ENCODE measurements at places on chromosomes 4 and X.

GRCh38 chr4:156654410-156654809, 317.2 kb downstream of the PDGFC start:
- no peak for DNase-seq

DNA sequence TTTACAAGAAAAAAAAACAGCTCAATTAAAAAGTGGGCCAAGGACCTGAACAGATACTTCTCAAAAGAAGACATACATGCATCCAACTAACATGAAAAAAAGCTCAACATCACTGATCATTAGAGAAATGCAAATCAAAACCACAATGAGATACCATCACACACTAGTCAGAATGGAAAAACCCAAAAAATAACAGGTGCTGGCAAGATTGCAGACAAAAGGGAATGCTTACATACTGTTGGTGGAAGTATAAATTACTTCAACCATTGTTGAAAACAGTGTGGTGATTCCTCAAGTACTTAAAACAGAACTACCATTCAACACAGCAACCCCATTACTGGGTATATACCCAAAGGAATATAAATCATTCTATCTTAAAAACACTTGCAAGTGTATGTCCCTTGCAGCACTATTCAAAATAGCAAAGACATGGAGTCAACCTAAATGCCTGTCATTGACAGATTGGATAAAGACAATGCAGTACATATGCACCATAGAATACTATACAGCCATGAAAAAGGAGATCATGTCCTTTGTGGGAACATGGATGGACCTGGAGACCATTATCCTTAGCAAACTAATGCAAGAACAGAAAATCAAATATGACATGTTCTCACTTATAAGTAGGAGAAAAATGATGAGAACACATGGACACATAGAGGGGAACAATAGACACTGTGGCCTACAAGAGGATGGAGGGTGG, 97.6 kb downstream of the RAB28 start:
- DNase-seq, result no peak

- DNase-seq, result no peak
Observed at GRCh38 chrX:136635235-136635634, 12.7 kb upstream of the CD40LG start.

DNA sequence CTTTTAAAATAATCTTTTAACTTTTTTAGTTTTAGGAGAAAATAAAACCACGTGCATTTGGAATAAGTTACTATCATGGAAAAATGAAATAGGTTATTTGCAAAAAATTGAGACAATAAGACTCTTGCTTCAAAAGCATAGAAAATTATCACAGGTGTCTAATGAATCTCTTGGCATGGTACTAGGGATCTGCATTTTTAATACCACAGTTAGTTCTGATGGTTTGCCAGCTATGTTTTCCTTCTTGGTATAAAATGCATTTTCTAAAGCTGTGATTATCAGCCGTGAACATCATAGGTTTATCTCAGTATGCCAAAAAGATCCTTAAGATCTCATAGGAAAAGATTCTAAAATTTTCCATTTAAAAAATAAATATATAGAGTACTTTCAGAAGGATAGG, 83.9 kb downstream of the RASL11B start:
- no peak for DNase-seq

GRCh38 chr4:52876069-52876468, 14.0 kb downstream of the RASL11B start:
- DNase-seq, result no peak

DNA sequence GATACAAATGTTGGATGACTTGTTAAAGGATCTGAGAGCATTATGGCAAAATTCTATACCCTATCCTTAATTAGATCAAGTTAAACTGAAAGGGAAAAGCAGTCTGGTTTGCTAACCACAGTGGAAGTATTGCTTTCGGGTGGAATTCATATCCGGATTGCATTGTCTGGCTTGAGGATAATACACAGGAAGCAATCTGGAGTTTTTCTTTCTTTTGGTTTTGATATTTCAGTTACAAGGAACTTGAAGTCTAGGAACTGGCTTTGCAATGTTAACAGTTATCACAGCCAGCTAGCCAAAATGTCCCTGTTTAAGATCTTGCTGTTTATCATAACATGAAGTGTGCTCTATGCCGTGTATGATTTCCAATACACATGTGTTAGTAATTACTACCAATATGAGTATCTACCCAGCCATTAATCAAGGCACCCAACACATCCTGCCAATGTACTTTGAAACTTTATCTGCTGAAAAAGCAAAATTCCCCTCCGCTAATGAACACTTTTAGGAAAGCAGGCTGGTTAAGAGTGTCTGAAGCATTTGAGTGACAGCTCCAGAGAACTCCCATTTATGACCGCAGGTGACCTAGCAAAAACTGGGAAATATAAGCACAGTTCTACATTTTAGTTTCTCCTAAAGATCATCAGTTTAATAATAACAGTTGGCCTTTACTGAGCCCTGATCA, 146.4 kb downstream of the PALLD start:
- DNase-seq, result no peak

DNA sequence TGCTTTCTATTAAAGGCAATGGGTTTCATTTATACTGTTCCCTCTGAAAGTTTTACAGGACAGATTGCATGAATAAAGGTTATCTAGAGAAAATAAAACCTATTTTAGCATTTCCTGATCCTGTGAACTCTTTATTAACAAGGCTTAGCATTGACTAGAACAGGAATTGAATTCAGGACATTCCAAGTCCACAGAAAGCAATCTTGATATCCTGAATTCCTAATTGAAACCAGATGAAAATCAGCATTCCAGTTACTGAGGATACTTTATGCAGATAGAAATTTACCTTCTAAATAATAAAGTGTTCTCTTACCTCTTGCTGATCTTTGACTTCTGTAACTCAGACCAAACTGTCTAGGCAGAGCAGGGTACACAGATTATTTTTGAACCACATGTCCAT, 151.4 kb downstream of the ZNF518B start:
- no peak for DNase-seq

GRCh38 chrX:118756101-118756500, 28.7 kb downstream of the IL13RA1 start:
- no peak for DNase-seq

DNA sequence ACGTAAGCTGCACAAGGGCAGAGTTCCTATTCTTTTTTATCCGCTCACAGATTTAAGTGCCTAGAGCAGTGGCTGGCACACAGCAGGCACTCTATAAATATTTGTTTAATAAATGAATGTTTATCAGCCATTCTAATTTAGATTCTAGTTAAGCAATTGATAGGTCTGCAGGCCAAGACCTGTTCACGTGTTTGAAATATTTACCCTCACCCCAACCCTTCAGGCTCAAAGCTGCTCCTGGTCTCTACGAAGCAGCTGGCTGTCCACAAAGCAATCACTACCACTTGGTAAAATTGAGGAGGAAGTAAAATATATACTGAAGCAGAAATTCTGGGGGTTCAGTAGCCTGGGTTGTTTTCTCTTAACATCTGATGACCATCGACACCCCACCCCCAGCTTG, 158.1 kb downstream of the MGST2 start:
- DNase-seq, result no peak

DNA sequence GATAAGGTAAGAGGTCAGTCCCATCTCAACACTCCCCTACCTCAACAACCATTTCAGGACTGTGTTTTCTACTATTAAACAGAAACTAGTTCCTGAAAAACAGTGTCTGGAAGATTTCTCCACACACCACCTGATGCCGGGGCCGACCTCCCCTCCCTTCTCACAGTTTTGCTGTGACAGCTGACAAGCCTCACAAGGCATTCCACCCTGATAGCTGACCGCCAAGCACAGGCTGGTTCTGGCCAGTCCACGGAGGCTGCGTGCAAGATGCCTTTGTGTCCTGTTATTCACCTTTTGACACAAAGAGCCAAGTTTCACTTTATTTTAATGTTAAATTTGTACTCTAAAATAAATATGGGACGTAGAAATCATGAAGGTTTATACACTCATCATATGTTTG, 758.6 kb downstream of the PDHA2 start:
- no peak for DNase-seq

- no peak for DNase-seq
Observed at GRCh38 chr4:117267317-117267716, 181.9 kb upstream of the TRAM1L1 start.

GRCh38 chr4:184896868-184897715, 71.3 kb upstream of the ACSL1 start:
- DNase-seq, result no peak

DNA sequence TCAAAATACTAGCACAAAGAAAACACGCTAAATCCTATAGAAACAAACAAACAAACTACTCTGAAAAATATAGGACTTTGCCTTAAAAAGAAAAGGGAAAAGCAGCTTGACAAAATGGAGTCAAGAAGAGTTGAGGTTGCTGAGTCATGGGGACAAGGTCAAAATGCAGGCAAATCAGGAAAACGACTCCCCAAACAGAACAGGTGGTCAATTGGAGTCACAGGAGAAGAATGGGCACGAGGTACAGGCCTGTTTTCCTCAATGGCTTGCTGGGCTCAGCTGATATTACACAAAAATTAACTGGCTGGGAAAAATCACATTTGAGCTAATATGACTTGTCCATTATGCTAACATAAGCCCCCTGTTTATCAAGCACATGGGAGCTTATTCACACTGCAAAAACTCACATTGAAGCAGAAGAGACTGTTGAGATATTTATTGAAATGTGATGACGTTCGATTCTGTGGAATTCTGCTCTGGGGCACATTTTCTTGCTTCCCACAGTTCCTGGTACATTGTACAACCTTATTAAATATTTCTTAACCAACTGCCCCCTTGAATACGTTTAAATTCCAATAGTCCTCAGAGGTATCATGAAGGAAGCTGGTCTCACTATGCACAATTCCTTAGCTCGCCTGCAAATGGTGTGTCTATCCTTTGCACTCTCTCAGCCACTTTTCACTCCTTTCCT, 1622.1 kb downstream of the STIM2 start:
- DNase-seq, result no peak

DNA sequence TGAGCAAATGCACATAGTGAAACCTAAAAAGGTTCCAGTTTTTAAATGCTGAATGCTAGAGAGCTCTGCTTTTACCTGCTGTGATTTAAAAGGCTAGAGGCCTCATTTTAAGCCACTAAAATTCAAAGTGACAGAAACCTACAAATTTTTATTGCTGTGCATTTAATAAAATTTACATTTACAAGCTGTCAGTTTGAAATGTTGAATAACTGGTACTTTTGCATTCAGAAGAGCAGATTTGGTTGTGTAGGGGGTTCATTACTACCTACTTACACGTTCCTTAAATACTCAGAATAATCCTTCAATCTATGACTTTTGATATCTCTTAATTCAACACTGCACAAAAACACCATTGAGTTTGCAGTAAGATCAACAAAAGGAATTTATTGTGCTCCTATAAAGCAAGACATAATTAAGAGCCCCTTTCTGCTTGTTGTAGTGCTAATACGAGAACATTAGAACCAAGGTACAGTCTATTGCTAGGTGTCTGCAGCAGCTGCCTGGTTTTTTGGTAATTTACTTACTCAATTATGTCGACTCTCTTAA, 27.9 kb downstream of the NKX3-2 start:
- DNase-seq, result no peak

DNA sequence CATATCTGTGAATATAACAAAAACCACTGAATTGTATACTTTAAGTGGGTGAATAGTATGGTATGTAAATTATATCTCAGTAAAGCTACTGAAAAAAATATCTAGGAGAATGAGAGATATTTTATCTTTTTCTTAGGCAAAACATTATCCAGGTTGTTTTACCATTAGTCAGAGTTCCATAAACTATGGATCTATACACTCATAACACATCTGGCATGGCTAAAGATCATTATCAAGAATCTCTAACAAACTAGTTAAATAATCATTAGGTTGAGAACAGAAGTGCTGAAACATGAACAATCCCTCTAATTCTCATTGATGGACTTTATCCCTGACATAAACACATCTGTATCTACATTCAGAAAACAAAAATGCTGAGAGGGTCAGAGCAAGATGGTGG, 15.6 kb downstream of the MED14 start:
- DNase-seq, result no peak

- DNase-seq, result peak; percentile 4
Observed at GRCh38 chrX:83469551-83469950, 38.5 kb upstream of the POU3F4 start.

DNA sequence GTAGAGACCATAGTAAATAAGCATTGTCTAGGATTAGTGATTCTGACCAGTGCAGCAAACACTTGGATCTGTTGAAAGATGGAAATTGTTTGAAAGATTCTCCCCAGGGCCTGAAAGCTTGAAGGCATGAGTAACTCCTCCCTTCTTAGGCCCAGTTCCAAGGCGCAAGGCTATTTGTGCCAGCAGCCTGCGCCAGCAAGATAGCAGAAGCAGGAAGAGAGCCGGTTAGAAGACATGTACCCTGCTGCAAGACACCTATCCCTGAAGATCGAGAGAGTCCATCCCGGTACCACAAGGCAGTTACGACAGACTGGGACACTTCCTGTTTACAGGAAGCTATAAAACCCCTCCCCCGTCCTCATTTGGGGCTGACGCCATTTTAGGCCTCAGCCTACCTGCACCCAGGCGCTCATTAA, 72.4 kb upstream of the JADE1 start:
- no peak for DNase-seq

- no peak for DNase-seq
Observed at GRCh38 chr4:150212485-150212884, 134.2 kb downstream of the DCLK2 start.

- no peak for DNase-seq
Observed at GRCh38 chrX:43813319-43813718, 68.9 kb downstream of the MAOB start.

- no peak for DNase-seq
Observed at GRCh38 chrX:69010339-69010738, 154.9 kb downstream of the PJA1 start.

DNA sequence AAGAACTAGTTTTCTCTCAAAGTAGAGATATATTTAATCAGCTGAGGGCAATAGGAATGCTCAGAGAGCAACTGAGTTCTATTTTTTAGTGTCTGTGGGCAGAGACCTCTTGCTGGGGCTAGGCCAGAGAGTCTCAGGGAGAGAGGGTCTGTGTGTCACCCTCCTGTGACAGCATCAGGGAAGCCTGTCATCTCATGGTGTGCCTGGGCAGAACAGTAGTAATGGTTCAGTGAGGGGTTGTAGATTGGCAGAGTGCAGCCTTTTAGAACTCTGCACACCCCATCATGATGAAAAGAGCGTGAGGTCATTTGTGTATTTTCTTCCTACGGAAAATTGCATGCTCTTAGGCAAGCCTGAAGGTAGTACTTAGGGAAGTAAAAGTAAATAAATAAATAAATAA, 1396.5 kb upstream of the AGA start:
- no peak for DNase-seq

- DNase-seq, result no peak
Observed at GRCh38 chrX:135522878-135523693, 2.6 kb downstream of the INTS6L start.

GRCh38 chr4:136246876-136247275, 1285.4 kb downstream of the PCDH18 start:
- no peak for DNase-seq

DNA sequence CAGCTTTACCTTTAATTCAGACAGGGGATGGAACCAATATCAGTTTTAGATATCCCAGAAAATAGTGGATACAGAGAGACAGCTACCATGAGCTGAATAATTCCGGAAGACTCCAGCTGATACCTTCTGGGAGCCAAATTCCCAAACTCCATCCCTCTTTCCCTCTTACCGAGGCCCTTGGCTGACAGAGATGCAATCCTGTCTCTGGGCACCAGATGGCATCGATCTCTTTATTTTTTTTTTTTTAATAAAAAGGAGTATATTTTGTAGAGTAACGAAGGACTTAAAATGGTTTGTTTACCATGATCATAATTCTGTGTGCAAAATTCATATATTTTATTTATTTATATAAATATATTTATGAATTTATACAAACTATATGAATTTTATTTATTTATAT, 31.0 kb downstream of the RAB40A start:
- DNase-seq, result no peak

- no peak for DNase-seq
Observed at GRCh38 chr4:123233136-123233768, 163.3 kb upstream of the SPRY1 start.

GRCh38 chr4:163991298-163991865, 496.9 kb downstream of the TMA16 start:
- no peak for DNase-seq
